B cell (primary cell): ENCODE measurements at places on chromosomes 7 and 10.

GRCh38 chr10:126351021-126351420 lies 37.3 kb downstream of the ADAM12 start:
- H3K27ac ChIP-seq: no peak overlapping the region
- H3K36me3 ChIP-seq: no peaks in the 10 kb centered on the region
- no peak for DNase-seq
- H3K4me3 ChIP-seq: no peak overlapping the region
- H3K4me1 ChIP-seq: no peaks in the 10 kb centered on the region
- no peaks in the 10 kb centered on the region for H3K27me3 ChIP-seq

DNA sequence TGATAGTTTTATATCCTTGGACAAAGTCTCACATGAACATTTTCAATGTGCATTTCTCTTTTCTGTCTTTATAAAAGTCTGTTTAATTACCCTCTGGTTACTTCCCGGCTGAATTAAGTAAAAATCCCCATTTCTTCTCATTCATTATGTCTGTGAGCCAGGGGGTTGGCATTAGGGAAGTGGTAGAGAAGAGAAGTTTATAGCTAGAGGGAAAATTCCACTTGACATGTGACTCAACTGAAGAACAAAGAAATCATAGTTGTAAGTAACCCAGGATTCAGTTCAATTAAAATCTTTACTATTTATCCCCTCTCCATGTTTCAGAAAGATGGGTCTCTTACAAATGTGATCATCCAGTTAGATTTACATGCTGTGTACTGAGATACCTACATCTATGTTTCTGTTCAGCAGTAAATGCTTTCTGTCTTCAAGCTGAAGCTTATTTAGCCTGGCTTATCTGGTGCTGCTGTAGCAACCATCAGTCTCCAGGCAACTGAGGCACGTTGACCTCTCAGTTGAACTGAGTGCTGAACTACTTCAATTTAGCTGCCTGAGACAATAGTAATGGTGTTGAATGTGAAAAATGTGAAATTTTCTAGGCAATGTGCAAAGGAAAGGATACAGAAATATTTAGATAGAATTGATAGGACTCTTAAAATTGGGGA lies 181.6 kb downstream of the MLLT10 start:
- H3K4me1 ChIP-seq: peaks cover 8% of the 10 kb centered on the region
- H3K36me3 ChIP-seq: peaks cover 24% of the 10 kb centered on the region
- DNase-seq: no peak

DNA sequence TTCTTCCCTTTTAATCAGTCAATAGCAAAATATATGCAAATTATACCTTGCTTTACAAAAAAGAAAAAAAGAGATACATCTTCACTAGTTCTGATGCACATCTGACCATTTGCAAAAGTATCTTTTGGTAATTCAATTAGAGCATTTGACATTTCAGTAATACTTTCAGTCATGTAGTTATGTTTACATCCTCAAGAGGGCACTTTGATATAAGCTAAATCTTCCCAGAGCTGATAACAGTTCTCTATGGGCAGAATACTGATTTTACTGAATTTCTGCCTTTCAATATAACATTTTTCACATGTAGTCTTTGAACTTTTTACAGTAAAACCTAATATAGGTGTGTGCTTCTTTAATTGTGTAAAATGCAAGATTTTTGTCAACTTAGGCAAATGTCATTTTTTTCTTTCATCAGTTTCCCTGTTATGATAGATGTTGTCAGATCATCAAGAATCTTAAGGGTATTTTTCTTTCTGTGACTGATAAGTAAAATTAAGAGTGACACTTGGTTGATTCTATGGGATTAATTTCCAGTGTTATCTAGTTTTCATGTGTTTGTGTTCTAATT lies 703.5 kb upstream of the SEMA3D start:
- no peak overlapping the region for H3K4me3 ChIP-seq
- no peaks in the 10 kb centered on the region for H3K36me3 ChIP-seq
- H3K4me1 ChIP-seq: no peaks in the 10 kb centered on the region
- no peaks in the 10 kb centered on the region for H3K27me3 ChIP-seq
- DNase-seq: peak; percentile 6
- H3K27ac ChIP-seq: no peak overlapping the region

- H3K4me3 ChIP-seq: no peak overlapping the region
- H3K27ac ChIP-seq: no peak overlapping the region
- H3K36me3 ChIP-seq: no peaks in the 10 kb centered on the region
Observed at GRCh38 chr7:96346293-96346953, 24.5 kb upstream of the SLC25A13 start.

- H3K36me3 ChIP-seq: no peaks in the 10 kb centered on the region
- H3K27ac ChIP-seq: no peak overlapping the region
- no peaks in the 10 kb centered on the region for H3K4me1 ChIP-seq
- no peak for DNase-seq
Observed at GRCh38 chr7:14400271-14400670, 410.8 kb upstream of the ETV1 start.

DNA sequence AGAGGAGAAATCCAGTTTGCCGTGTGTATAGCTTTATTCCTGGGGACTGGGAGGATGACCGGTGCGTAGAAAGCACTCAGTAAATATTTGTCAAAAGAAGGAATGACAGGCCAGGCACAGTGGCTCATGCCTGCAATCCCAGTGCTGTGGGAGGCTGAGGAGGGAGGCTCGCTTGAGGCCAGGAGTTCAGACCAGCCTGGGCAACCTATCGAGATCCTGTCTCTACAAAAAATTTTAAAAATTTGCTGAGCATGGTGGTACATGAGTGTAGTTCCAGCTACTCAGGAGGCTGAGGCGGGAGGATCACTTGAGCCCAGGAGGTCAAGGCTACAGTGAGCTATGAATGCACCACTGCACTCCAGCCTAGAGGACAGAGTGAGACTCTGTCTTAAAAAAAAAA lies 15.8 kb downstream of the EPHB4 start:
- H3K4me3 ChIP-seq: no peak overlapping the region
- no peak overlapping the region for H3K27ac ChIP-seq
- no peaks in the 10 kb centered on the region for H3K27me3 ChIP-seq
- no peak for DNase-seq

- H3K27me3 ChIP-seq: no peaks in the 10 kb centered on the region
- no peak overlapping the region for H3K4me3 ChIP-seq
- no peaks in the 10 kb centered on the region for H3K4me1 ChIP-seq
- DNase-seq: no peak
- H3K36me3 ChIP-seq: no peaks in the 10 kb centered on the region
Observed at GRCh38 chr10:29620112-29620690, 14.6 kb downstream of the SVIL start.

GRCh38 chr7:22142572-22142971 lies 196.9 kb upstream of the CDCA7L start:
- no peak for DNase-seq
- no peaks in the 10 kb centered on the region for H3K27me3 ChIP-seq
- H3K36me3 ChIP-seq: no peaks in the 10 kb centered on the region
- H3K27ac ChIP-seq: no peak overlapping the region

GRCh38 chr10:110326351-110327032 lies 21.8 kb upstream of the SMNDC1 start:
- H3K27me3 ChIP-seq: no peaks in the 10 kb centered on the region
- no peaks in the 10 kb centered on the region for H3K36me3 ChIP-seq
- no peak overlapping the region for H3K27ac ChIP-seq
- no peak for DNase-seq
- H3K4me1 ChIP-seq: peaks cover 15% of the 10 kb centered on the region
- no peak overlapping the region for H3K4me3 ChIP-seq

- DNase-seq: no peak
- H3K4me1 ChIP-seq: no peaks in the 10 kb centered on the region
- no peak overlapping the region for H3K27ac ChIP-seq
Observed at GRCh38 chr10:14163377-14164086, 167.2 kb downstream of the FRMD4A start.

DNA sequence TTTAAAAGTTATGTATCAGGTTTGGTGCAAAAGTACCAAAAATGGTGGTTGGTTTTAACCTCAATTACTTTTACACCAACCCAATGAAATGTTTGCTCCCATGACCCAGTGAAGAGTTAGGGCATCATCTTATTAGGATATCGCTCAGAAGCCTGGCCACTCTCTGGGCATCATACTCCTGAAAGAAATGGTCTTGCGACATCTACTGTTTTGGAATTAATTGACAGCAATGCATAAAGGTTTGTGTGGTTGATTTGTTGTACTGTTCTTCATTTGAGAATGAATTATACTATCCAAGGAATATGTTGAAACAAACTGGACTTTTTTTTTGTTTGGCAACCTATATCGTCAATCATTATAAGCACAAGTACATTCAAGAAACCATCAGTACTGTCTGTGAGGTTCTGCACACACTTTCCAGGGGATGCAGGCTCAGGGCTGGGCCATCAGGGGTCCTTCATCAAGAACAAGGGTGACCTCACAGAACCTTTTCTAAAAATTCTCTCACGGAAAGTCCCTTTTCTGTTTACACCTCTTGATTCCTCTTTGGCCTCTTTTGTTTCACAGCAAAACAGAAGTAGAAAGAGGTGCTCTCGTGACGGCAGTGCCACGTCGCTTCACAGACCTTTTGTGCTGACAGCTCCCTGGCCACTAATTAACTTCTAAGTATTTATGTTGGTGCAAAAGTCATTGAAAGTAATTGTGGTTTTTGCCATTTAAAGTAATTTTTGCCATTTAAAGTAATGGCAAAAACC lies 117.2 kb upstream of the KLF6 start:
- no peaks in the 10 kb centered on the region for H3K36me3 ChIP-seq
- no peak overlapping the region for H3K4me3 ChIP-seq
- peak; percentile 91 for DNase-seq

DNA sequence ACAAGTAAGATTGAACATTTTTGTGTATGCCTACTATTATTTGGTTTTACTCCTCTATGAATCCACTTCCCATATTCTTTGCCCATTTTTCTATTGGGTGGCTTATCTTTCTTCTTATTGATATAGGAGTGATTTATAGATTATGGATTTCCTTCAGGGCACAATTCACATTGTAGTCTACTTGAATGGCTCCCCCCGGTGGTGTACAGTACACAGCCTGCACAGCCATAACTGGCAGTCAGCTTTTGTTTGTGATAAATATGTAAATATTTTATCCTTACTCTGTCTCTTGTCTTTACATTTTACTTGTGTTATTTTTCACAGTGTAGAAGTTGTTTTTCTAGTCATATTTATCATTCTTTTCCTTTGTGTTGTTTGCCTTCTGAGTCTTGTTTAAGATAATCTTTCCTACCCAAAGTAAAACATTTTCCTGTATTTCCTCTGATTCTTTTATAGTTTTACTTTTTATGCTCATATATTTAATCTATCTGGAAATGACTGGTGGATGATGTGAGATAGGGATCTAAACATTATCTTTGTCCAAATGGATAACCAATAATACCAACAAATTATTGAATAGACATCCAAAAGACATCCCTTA lies 23.9 kb upstream of the CALD1 start:
- no peaks in the 10 kb centered on the region for H3K4me1 ChIP-seq
- no peaks in the 10 kb centered on the region for H3K36me3 ChIP-seq
- DNase-seq: no peak

DNA sequence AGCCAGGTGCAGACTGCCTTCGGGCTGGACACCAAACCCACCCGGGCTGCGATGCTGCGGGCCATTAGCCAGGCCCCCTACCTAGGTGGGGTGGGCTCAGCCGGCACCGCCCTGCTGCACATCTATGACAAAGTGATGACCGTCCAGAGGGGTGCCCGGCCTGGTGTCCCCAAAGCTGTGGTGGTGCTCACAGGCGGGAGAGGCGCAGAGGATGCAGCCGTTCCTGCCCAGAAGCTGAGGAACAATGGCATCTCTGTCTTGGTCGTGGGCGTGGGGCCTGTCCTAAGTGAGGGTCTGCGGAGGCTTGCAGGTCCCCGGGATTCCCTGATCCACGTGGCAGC lies 50.0 kb downstream of the VWA2 start:
- H3K27me3 ChIP-seq: no peaks in the 10 kb centered on the region
- no peak overlapping the region for H3K4me3 ChIP-seq
- H3K36me3 ChIP-seq: no peaks in the 10 kb centered on the region
- DNase-seq: no peak
- no peaks in the 10 kb centered on the region for H3K4me1 ChIP-seq
- H3K27ac ChIP-seq: no peak overlapping the region

GRCh38 chr7:2451171-2452073 lies 24.8 kb downstream of the GRIFIN start:
- H3K36me3 ChIP-seq: peaks cover 1% of the 10 kb centered on the region
- peaks cover 11% of the 10 kb centered on the region for H3K4me1 ChIP-seq
- peak; percentile 83 for DNase-seq
- H3K27ac ChIP-seq: no peak overlapping the region
- peak overlapping the region; percentile 48 for H3K4me3 ChIP-seq
- H3K27me3 ChIP-seq: no peaks in the 10 kb centered on the region

GRCh38 chr7:17559388-17559787 lies 260.9 kb downstream of the AHR start:
- no peak overlapping the region for H3K27ac ChIP-seq
- no peaks in the 10 kb centered on the region for H3K27me3 ChIP-seq
- no peaks in the 10 kb centered on the region for H3K4me1 ChIP-seq

- H3K36me3 ChIP-seq: no peaks in the 10 kb centered on the region
- H3K27ac ChIP-seq: no peak overlapping the region
- H3K4me1 ChIP-seq: no peaks in the 10 kb centered on the region
- no peaks in the 10 kb centered on the region for H3K27me3 ChIP-seq
- H3K4me3 ChIP-seq: no peak overlapping the region
- no peak for DNase-seq
Observed at GRCh38 chr7:33720139-33720538, 185.2 kb upstream of the BMPER start.

DNA sequence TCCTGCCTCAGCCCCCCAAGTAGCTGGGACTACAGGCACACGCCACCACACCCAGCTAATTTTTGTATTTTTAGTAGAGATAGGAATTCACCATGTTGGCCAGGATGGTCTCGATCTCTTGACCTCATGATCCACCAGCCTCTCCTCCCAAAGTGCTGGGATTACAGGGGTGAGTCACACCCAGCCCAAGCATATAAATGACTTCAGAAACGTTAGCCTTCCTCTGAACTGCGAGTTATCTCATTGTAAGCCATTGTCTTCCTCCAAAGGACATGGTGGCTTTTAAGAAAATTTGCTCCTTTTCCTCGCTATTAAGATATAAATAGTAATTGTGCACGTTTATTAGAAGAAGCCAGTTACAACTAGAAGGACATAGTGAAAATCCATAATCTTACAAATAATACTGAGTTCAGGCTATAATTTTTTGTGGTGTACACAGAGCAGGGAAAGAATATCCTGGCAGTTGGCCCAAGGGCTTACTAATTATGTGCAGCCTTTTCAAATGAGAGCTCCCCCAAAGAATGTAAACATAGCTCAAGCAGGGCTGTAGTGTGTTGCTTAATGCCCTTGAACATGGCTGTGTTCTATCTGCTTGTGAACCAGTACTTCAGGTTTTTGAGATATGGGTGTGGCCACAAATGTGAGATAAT lies 495.8 kb downstream of the PARD3 start:
- H3K4me3 ChIP-seq: no peak overlapping the region
- H3K36me3 ChIP-seq: no peaks in the 10 kb centered on the region
- H3K27me3 ChIP-seq: no peaks in the 10 kb centered on the region
